ENCODE measurements at places on chromosomes 1 and 21.

GRCh38 chr1:205286335-205286950 lies 35.1 kb downstream of the NUAK2 start:
- DNase-seq, result peak; percentile 24

DNA sequence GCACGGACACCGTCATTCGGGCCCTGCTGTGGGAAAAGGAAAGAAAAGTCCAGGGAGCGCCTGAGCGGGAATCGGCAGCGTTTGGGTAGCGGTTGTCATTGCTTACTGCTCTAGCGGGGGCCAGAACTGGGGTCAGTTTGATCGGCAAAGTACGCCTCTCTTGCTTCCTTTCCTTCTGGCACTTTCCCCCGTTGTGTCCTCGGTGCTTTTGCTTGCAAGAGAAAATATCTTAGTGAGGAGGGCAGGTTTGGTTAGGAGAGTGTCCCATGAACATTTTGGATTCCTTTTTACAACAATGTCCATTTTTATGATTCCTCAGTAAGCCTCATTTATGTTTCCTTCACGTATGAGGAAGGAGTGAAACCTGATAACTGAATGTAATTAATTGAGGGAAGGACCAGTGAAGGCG lies 670 bp downstream of the ST3GAL3 start:
- DNase-seq, result peak; percentile 41

DNA sequence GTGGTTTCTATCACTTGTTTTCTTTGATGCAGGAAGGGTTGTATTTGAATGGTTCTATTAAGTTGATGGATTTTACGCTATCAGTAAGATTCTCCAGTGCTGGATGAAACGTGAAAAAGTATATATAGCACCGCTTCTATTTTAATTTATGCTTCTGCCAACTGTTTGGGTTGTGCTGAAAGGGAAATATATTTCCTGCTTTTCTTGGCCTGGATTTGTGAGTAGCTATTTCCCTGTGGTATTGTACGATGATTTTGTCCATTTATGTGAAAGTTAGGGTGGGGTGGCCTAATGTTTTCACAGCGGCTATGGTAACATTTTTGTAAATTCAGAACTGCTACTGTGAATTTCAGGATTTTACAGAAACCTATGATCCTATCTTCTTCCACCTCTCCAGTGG lies 322 bp downstream of the C1orf162 start:
- DNase-seq, result peak; percentile 44

DNA sequence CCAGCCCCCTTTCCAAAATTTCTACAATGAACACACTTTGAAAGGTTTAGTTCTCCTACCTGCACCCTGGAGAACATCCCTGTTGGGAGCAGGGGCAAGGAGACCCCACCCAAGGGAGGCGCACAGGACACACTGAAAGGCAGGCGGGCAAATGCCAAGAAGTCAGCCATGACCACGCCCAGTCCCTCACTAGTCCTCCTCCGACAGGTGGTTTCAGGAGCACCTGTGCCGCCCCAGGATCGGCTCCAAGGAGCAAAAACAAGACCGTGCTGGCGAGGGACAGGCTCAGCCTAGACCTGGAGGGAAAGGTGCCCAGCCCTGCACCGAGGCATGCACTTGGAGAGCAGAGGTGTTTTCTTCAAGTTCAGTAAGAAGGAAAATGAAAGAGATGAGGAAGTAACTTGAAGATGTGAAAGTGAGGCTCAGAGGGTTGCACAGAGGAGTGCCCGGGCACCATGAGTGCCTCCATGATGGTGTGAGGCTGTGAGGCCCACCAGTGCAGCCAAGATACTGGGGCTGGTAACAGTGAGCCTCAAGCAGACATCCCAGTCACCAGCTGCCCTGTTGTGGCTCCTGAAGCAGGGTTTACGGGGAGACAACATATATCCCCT lies 19.6 kb upstream of the NADK start:
- DNase-seq, result no peak

GRCh38 chr1:178818416-178818815 lies 52.5 kb downstream of the ANGPTL1 start:
- peak; percentile 8 for DNase-seq

GRCh38 chr1:154406886-154407197 lies 1.7 kb downstream of the IL6R start:
- no peak for DNase-seq

- DNase-seq, result peak; percentile 80
These were observed 611 bp upstream of the AKT3 start for GRCh38 chr1:243850452-243851256.

GRCh38 chr1:104294259-104294658 lies 544.6 kb downstream of the AMY1C start:
- no peak for DNase-seq

DNA sequence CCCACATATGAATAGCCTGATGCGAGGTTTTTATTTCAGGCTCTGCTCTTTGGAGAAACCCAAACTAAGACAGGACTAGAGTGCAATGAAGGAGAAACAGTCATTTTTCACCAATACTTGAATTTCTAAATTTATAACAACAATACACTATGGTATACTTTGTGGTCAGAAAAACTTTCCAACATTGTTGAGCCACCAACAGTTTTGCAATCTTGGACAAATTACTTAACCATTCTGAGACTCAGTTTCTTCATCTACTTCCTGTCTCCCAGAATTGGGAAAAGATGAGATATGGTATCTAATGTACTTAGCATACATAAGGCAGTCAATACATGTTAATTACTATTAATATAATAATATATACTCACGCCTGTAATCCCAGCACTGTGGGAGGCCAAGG lies 519.8 kb upstream of the PLXNA2 start:
- no peak for DNase-seq

DNA sequence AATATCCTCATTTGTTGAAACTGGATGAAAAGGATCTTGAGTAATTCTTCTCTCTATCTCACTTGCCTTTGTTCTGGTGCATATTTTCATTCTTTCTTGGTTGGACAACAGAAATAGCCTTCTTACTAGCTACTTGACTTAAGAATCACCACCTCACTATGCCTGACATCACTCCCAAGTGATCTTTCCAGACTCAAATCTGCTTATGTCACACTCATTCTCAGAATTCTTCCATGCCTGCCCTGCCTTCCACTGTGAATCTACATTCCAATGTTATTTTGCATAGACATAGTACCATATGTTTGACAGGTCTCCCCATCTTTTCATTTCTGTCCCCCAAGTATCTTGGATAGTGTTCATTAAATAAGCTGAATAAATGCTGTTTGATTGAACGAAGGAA lies 78.5 kb upstream of the DPYD start:
- DNase-seq, result peak; percentile 93

DNA sequence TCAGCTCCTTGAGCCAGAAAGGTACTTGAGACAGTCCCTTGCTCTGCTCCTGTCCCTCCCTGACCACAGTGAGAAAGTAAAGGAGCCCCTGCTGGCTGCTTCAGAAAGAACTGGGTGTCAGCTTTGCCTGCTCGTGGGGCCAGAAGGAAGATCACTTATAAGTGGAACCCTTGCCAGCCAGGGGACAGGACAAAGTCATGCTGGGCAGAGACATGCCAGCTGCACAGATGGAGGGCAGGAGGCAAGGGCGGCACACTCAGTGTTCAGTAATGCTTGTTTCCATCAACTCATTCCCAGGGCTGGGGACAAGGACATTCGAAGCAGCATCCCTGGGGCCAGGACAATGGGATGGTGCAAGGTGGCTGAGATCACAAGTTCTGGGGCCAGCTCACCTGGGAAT lies 41.8 kb downstream of the NTPCR start:
- DNase-seq, result no peak

- DNase-seq, result no peak
These were observed 24.4 kb downstream of the EFCAB7 start for GRCh38 chr1:63547621-63548294.

DNA sequence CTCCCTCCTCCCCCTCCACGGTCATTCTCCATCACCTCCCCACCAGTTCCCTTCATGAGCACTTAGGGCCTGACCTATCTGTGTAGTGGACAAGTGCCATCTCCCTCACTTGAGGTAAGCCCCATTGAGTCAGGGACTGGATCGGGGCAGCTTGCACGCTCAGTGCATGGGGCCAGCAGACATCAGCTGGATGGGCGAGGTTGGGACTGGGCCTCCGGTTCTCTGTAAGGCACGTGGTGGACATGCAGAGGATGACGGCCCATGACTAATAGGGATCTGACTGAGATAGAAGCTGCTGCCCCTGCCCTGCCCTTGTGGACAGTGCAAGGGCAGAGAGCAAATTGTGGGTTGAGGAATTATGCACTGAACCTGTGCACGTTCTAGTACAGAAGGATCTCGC lies 120.4 kb upstream of the C1orf174 start:
- DNase-seq, result no peak

GRCh38 chr1:237565236-237565635 lies 325.5 kb downstream of the ZP4 start:
- no peak for DNase-seq

DNA sequence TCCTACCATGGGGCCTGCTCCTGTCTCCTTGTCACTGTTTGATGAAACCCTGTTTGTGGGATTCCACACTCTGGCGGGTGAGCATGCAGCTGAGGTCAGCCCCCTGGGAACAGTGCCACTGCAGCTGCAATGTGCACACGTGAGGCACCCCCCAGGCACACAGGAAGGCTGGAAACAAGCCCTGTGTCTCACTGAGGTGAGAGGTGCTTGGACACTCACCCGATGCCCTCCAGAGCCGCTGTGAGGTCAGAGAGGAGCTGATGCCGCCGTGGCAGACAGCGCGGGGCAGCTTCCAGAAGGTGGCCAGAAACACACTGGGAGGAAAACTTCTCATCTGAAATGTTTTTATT lies 49.7 kb downstream of the SLX9 start:
- peak; percentile 39 for DNase-seq

DNA sequence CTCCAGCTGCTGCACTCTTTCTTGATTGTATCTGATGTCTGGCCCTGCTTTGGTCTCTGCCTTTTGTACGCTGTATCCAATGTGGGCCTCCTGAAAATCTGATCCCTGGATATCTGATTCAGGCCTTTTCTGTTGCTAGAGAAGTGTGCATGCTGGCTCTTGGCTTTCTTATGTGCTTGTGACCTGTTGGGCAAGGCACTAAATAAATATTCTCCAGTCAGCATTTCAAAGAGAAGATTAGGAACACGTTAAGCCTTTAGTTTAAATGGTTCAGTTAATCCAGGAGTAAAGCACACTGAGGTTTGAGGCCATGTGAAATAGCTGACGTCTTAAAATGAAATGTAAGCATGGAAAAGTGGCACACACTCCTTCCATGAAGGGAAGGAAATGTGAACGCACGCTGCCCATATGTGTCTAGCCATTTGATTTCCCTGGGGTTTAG lies 9.3 kb upstream of the F3 start:
- no peak for DNase-seq

DNA sequence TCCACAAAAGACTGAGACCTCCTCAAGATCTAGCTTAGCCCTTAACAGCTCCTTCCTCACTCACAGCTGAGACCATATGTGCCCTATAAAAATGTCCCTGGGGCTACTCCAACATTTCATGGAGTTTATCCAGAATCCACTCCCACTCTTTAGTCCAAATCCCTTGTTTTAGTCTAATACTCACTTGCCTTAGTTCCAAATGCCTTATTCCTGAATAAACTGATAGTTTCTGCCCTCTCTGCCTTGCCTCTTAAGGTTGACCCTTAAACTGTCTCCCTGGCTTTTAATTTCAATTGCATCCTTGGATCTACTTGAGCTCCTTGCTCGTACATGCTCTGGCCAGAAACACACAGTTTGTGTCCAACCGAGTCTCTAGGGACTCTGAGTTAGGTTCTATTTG lies 47.3 kb upstream of the LYPLAL1 start:
- DNase-seq, result no peak

GRCh38 chr1:32333251-32333963 lies 2.6 kb downstream of the MARCKSL1 start:
- no peak for DNase-seq

GRCh38 chr1:178055779-178056471 lies 38.0 kb upstream of the RASAL2 start:
- no peak for DNase-seq

DNA sequence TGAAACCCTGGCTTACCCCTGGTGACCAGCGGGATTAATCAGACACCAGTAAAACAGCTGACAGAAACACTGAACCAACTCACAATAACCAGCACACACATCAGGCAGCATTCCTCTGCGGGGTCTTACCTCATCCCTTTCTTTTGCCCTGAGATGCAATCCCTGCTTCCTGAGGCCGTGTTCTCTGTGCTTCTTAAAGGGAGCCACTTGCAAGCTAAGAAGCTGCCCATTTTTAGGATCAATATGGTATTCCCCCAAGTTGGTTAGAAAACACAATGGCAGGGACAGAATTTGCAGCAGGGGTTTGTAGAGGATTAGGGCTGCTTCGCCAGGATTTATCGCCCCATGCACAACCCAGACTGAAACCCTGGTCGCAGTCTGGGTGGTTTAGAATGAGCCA lies 74.7 kb upstream of the OLIG2 start:
- no peak for DNase-seq

GRCh38 chr1:53367503-53368313 lies 39.8 kb upstream of the LRP8 start:
- DNase-seq, result no peak

- DNase-seq, result peak; percentile 97
These were observed 9.1 kb downstream of the LMNA start for GRCh38 chr1:156123356-156124196.

DNA sequence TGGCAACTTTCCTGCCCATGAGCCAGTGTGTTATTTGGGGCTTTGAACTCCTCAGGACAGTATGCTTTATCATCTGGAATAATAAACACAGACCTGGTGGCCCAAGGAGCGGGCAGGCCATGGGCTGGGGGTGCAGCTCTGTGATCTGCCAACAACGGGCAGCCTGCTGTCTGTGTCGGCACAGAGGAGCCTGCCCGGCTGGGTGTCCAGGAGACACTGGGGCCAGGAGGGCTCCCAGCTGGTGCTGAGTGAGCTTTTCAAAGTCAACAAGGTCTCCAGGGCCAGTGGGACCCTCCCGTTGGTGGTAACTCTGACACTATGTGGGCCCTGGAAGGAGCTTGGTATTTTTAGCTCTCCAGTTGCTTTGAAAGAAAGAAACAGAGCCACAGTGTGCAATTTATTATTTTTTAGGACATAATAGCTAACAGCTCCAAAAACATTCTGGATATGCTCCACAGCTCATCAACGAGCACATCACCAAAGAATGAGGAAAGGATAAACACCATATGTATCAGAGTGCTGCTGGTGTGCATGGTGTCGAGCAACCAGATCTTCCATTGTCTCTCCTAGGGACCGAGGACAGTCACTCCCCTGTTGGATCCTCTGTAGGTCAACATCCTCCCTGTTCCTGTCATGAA lies 488.7 kb upstream of the USP24 start:
- peak; percentile 58 for DNase-seq

GRCh38 chr1:27359822-27360158 lies 7.0 kb downstream of the MAP3K6 start:
- DNase-seq, result no peak

DNA sequence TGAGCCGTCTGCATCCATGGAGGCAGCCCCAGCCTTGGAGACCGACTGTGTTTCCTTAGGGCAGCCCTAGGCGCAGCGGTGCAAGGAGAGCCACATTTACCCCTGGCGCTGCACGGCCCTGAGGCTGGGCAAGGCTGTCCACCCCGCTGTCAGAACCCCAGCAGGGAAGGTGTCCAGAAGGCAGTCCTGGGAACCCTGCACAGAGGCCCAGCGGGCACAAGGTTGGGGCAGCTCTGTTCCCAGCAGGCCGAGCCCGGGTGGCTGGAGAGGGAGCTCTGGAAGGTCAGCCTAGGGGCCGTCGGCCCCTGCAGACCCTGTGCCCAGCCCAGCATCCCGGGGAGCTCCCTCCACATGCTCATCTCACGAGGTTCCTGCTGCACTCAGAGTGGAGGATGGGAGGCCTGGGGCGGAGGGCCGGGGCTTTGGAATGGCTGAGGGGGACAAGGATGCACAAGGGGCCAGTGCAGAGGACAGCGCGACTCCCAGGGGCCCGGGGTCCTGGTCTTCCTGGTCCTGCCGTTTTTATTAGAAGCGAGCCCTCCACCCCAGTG lies 19.9 kb upstream of the SAMD11 start:
- no peak for DNase-seq

GRCh38 chr1:184828369-184828717 lies 73.7 kb upstream of the EDEM3 start:
- no peak for DNase-seq
